ENCODE measurements at places on chromosomes 16 and 17. TPM values are rescaled to one million over a fixed set of nuclear protein-coding genes. Genes with fewer than 3 reads are reported as not detected.

The HOXB6 gene
- 4.0 TPM for polyA plus RNA-seq

The PRCD gene
- 10.6 TPM for polyA plus RNA-seq

The CAMKK1 gene
- 13.6 TPM for polyA plus RNA-seq

The CDH15 gene
- 0.05 TPM for polyA plus RNA-seq

The C16orf89 gene
- 11.1 TPM for polyA plus RNA-seq

The LRRC36 gene
- 0.19 TPM for polyA plus RNA-seq

The CASKIN1 gene
- 0.48 TPM for polyA plus RNA-seq

The FBXW10B gene
- polyA plus RNA-seq, result 0.52 TPM

The ERAL1 gene
- polyA plus RNA-seq, result 35.8 TPM

The SLC52A1 gene
- polyA plus RNA-seq, result 0.35 TPM

The RGS11 gene
- polyA plus RNA-seq, result 6.9 TPM

The TBC1D3L gene
- polyA plus RNA-seq, result 5.7 TPM

The USP6 gene
- 0.03 TPM for polyA plus RNA-seq

The CDRT15L2 gene
- polyA plus RNA-seq, result not detected

The SCARF1 gene
- polyA plus RNA-seq, result 9.3 TPM

The P2RX5 gene
- polyA plus RNA-seq, result 1.0 TPM

The RHBDF2 gene
- 17.2 TPM for polyA plus RNA-seq

The ZNF423 gene
- polyA plus RNA-seq, result 6.4 TPM

The UNC45B gene
- polyA plus RNA-seq, result 0.03 TPM

The SPATA22 gene
- polyA plus RNA-seq, result 0.23 TPM

The CAVIN1 gene
- polyA plus RNA-seq, result 478 TPM

The TMEM114 gene
- not detected for polyA plus RNA-seq

The TM4SF5 gene
- polyA plus RNA-seq, result 0.18 TPM

The C17orf100 gene
- polyA plus RNA-seq, result 3.0 TPM

The OR1F1 gene
- polyA plus RNA-seq, result not detected

The SPAG7 gene
- 83.2 TPM for polyA plus RNA-seq

The PERCC1 gene
- not detected for polyA plus RNA-seq

The SLC6A2 gene
- polyA plus RNA-seq, result 0.27 TPM

The OR3A3 gene
- not detected for polyA plus RNA-seq

The HOXB1 gene
- not detected for polyA plus RNA-seq

The HOXB13 gene
- 1.5 TPM for polyA plus RNA-seq

The C17orf50 gene
- polyA plus RNA-seq, result not detected

The SSTR5 gene
- polyA plus RNA-seq, result 0.20 TPM

The UTS2R gene
- not detected for polyA plus RNA-seq

The MPP3 gene
- 5.4 TPM for polyA plus RNA-seq
